ENCODE measurements at places on chromosomes 12 and 14.

GRCh38 chr12:76560086-76560491 is 518 bp upstream of the OSBPL8 start:
- no peak for DNase-seq

GRCh38 chr12:11746024-11746771 is 96.7 kb downstream of the ETV6 start:
- DNase-seq, result no peak

- no peak for DNase-seq
These were observed 19.9 kb downstream of the PTGER2 start for GRCh38 chr14:52333823-52334657.

DNA sequence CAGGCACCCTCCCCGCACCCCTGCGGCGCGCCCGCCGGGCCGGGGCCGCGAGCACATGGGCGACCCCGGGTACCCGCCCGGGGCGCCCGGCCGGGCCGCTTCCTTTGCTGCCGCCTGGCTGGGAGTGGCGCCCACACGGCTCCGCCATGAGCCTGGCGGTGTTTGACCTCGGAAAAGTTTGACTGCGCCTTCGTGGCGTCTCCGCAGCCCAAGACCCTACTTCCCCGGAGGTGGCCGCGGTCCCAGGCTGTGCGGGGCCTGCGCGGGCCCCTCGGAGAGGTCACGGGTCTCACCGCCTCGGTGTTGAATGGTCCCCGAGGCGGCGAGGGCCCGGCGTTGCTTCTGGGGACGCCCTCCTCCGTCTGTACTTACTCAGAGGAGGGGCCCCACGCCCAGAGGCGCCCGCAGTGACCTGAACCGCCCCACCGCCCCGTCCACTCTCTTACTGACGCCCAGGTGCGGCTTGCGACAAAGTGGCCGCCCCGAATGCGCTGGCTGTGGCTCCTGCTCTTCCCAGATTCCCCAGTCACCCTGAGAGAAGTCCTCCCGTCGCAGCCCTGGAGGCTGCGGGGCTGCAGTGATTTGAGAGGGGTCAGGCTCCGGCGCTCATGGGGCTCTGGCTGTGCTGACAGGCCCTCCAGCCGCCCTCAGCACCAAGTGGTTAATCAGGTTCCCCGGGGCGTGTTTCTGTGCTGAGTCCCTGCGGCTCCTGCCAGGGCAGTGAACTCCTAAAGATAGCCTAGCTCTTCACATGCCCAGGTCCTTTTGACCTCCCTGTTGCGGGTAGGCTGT is 5.8 kb downstream of the KMT5A start:
- DNase-seq, result peak; percentile 23

DNA sequence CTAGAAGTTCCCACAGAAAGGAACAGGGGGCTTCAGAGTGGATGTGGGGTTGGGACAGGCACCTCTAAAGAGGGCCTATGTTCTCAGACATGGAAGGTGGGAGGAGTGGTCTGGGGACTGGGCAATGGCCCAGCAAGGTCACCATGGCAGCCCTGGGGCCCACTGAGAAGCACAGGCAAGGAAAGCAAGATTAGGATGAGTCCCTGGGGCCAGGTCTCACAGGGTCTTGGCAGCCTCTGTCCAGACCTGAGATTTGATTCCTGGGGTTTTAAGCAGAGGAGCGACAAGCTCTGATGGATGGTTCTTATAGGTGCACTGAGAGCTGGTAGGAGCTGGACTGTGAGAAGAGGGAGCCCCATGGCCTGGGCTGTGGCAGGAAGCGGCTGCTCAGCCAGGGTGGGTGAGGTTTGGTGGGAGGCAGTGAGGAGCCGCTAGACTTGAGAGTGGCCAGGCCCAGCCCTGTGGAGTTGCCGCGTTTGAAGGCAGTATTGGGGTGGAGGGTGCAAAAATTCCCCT is 44.0 kb downstream of the DLK1 start:
- no peak for DNase-seq

GRCh38 chr12:51620448-51620847 is 29.4 kb downstream of the SCN8A start:
- no peak for DNase-seq

- DNase-seq, result no peak
These were observed 262.6 kb downstream of the PCNX1 start for GRCh38 chr14:71169861-71170260.

All from activated CD4-positive, CD25-positive, alpha-beta regulatory T cell (primary cell).